ENCODE measurements at places on chromosomes 6 and 20.

DNA sequence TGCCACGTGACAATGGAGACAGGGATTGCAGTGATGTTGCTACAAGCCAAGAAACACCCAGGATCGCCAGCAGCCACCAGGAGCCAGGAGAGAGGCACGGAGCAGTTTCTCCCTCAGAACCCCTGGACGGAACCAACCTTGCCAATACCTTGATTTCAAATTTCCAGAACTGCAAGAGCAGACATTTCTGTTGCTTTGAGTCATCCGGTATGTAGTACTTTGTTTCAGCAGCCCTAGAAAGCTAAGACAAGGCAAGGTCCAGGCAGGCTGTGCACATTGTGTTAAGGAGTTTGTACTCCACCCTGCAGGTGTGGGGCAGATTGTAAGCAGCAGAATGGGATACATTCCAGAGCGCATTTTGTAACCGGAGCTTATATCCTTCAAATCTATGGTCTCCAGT lies 48.3 kb downstream of the TRERF1 start:
- DNase-seq, result no peak

GRCh38 chr6:45513213-45513618 lies 135.5 kb upstream of the SUPT3H start:
- no peak for DNase-seq

- no peak for DNase-seq
These were observed 648.5 kb downstream of the RNF144B start for GRCh38 chr6:19035461-19036195.

DNA sequence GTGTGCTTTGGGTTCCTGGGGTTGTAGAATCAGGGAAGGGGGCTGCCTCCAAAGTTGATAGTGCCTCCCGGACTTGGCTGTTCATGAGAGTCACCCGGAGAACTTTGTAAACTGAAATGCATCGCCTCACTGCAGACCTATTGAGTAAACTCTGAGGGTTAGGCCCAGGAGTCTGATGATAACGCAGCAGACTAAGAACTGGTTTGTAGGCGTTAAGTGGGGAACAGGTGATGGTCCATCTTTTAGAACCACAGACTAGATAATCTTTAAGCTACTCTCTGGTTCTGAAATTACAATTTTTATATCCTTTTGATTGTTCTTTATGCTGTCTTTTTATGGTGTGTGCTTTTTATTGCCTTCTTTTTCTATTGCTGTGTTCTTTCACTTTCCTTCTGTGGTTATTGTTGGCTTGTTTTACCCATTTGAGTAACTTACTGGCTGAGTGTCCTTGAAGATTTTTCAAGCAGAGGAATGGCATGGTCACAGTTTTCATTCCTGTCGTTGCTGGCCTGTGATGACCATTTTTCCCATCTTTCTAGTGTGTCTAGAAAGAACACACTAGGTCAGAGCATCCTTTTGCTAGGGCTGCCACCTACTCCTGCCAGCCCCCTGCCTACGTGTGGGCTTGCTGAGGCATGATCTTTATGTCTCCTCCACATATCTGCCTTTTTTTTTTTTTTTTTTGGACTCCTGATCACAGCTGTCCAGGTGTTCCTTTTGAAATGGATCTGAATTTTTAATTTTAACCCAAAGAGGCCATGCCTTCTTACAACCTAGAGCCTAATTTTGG lies 30.9 kb downstream of the LRRC1 start:
- DNase-seq, result no peak

GRCh38 chr6:31090973-31091364 lies 21.4 kb downstream of the C6orf15 start:
- no peak for DNase-seq

DNA sequence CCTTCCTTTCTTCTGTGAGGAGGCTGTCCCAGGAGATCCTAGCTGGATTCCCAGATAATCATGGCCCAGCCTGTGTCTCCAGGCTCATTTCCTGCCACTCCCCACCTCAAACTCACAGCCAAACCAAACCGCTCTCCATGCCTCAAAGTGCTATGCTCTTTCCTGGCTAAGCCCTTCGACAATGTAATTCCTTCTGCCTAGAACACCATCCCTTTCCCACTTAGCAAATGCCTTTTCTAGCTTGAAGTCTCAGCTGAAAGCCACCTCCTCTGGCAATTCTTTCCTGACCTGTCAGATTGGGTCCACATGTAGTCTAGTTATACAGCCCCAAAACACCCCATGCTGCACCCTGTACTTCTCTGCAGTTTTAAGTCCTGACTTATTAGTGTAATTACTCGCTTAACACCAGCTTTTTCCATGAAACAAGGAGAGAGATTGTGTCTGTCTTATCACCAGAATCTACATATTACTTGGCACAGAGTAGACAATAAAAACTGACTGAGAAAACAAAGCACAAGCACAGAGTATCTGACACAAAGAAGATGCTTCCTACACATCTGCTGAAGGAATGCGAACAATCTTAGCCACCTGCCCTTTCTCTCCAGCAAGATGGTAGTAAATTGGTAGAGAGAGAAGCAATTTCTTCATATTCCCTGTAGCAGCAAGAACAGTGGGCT lies 5.4 kb downstream of the TRIM26 start:
- no peak for DNase-seq

DNA sequence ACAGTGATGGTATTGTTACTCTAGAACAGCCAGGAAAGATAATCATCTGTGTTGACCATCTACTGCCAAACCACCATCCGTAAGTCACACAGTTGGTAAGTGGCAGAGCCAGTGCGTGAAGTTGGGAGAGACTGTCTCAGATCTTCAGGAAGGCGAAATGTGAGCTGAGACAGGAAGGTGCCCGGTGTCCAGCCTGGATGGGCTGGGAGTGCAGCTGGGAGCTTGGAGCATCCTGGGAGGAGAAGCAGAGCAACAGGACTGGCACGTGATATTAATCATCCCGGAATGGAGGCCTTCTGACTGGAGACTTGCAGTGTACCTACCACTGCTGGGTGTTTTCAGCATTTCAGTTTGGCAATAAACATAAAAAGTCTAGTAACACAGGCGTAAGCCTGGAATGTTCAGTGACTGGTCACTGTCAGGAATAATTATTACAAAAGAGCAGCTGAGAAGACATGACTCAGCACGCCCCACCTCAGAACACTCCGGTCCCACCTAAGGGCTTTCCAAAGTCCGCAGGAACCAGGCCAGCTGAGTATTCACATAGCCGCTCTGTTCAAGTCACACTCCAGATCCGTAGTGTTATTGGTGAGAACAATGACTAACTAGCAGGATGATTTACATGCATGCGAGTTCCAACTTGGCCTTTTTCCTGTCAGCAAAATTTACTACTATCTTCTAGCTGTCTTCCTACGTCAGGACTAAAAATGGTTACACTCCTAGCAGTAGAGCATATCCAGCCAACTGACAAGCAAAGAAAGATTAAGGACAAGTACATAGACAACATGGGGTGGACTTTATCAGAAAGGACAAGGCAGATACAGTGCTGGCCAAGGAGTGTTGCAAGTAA lies 45.1 kb upstream of the PNRC1 start:
- DNase-seq, result no peak

DNA sequence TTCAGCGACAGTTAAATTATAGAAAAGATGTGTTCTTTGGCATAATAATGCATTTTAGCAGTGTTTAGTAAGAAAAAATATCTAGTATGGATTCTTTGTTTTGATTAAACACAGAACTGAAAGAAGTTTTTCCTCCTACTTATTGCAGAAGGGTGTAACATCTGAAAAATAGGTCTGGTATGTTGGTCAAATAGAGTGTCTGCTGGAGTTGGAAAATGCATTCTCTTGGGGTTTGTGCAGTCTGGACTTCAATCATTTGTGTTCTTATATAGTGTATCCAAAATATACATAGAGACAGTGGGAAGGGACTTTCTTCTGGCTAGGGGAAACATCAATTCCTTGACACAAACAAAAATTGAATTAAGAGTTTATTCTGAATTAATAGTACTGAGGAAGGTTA lies 132.4 kb upstream of the MAN1A1 start:
- DNase-seq, result no peak

Data from stimulated activated effector memory CD8-positive, alpha-beta T cell treated with anti-CD3 and anti-CD28 coated beads, Interleukin-12 subunit alpha, Interleukin-12 subunit beta, amount 100 ng/mL, for 72 hours (primary cell).